ENCODE measurements at places on chromosomes 16 and 17.

DNA sequence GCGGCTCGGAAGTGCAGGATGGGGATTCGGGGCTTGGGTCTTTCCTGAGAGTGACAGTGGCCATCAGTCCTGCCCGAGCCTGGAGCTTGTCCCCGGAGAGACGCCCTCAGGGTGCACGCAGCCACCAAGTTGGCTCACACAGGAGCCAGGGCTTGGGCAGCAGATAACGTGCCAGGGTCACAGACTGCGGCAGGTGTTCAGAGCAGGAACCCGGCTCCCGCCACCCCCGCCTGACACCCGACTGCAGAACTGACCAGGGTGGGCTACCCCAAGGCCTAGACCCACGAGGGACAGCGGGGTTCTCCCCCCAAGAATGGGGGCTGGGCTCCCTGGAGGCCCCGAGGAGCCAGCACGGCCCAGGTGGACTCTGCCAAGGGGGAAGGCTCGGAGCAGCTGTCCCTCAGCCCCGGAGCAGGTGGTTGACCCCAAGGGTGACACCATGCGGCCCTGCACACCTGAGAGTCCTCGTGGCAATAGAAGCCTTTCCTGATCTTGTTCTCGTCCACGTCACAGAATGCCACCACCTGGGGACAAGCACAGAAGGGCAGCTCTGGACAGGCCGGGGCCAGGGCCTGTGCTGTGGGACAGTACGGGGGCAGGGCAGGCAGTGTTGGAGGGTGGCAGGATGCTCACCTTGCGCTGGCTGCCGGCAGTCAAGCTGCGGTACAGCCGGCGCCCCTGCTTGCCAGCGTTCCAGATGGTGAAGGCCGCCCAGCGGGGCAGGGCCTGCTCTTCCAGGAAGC lies 117.1 kb upstream of the ZNF750 start:
- DNase-seq, result no peak

- no peak for DNase-seq
Observed at GRCh38 chr17:18035704-18036103, 3.3 kb downstream of the ATPAF2 start.

- no peak for DNase-seq
Observed at GRCh38 chr17:13939222-13939621, 130.1 kb upstream of the COX10 start.

DNA sequence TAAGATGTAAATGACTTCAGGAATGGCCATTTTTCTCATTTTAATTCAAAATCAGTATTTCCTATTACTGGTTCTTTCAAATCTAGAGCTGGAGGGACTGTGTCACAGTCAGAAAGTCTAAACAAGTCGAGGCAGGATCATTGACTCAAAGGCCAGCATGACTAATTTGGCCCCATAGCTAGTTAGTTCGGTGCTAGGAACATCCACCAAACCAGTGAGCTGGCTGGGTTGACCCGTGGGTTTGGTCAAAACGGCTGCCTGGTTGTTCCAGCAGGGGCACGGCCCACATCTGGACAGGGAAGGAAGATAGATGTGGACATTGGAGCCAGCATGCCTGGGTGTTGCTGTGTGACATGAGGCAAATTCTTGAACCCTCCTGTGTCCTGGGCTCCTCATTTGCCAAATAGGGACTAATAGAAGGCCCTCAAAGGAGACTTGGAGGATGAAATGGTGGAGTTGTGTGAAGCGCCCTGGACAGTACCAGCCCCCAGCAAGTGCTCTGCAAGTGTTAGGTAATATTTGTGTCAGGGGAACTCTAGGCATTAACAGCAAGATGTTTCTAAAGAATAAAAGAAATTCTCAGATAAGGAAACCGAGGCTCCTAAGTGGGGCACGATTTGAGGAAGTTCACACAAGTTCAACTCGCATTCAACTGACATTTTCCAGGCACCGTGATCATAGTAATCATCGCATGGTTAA lies 46.2 kb downstream of the MEOX1 start:
- no peak for DNase-seq

DNA sequence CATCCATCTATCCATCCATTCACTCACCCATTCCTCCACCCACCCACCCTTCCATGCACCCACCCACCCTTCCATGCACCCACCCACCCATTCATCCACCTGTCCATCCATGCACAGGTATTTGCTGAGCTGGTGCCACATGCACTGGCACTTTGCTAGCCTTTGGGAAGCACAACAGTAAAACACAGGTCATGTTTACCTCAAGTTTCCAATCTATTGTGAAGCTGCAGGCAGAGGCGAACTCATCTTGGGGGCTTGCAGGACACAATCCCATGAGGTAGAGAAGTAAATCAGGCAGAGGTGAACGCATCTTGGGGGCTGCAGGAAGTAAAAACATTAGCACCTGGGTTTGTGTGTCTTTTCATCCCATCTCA lies 35.6 kb upstream of the CBFA2T3 start:
- no peak for DNase-seq

GRCh38 chr17:2800367-2800766 lies 4.1 kb downstream of the RAP1GAP2 start:
- DNase-seq, result no peak

DNA sequence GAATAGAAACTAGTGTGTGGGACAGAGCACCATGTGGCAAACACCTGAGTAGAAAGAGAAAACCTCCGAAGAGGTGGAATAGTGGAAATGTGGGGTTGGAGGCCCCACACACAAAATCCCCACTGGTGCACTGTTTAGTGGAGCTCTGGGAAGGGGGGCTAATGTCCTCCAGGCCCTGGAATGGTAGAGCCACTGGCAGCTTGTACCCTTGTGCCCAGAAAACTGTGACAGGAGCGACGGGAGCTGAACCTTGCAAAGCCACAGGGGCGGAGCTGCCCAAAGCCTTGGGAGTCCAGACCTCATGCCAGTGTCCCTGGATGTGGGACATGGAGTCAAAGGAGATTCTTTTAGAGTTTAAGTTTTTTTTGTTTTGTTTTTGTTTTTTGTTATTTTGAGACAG lies 50.6 kb downstream of the RNF112 start:
- DNase-seq, result no peak

DNA sequence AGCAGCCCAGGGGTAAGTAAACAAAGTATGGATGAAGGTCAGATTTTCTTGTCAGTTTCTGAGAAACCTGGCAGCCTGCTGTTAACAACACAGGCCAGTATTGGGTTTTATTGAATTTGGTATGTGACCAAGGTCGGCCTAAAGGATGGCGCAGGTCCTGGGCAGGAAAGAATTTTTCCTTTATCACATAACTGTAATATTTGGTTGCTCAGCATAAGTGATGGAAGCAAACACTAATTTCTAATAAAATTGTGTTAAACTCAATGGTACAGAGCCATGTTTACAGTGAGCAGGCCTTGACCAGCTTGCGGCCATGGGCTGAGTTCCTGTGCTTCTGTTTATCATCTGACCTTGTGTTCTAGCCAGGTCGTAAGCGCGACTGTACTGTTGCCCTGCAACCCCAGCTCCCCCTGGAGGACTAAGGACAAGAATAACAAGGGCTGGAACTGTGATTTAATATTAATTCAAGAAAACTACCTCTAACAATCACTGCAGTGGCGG lies 10.5 kb downstream of the POLDIP2 start:
- DNase-seq, result no peak

GRCh38 chr16:27273670-27274423 lies 5.3 kb upstream of the NSMCE1 start:
- DNase-seq, result no peak

DNA sequence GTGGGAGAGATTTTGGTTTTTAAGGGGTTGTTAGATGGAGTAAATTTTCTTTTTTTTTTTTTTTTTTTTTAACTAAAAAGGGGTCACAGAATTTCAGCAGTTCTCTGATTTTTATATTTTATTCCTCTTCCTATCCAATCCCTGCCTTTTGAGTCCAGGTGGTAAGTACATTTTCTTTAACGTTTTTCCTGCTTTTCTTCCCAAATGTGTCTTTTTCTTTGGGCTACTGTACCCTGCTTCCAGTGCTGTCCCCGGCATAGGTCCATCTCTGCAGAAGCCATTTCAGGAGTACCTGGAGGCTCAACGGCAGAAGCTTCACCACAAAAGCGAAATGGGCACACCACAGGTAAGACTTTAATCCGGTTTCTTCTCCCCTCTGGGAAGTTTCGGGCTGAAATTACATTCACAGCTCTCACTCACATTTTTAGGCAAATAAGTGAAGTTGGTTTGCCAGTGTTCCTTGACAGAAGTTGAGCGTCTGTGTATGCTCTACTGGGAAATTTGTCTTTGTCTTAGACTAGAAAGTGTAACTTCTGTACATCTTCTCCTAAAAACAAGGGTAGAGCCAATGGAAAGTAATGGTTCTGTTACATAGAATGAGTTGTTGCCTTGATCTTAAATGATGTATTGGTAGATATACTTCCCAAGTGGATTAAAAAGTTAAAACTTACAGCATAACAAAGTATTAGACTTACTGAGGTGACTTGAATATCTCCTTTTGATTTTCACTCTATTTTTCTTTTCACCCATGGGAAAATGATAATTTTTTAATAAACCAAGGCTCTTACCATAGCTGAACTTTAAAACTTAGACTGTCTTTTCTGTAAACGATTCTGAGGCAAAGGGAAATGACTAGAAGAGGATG lies 54.5 kb downstream of the TUBD1 start:
- DNase-seq, result no peak

DNA sequence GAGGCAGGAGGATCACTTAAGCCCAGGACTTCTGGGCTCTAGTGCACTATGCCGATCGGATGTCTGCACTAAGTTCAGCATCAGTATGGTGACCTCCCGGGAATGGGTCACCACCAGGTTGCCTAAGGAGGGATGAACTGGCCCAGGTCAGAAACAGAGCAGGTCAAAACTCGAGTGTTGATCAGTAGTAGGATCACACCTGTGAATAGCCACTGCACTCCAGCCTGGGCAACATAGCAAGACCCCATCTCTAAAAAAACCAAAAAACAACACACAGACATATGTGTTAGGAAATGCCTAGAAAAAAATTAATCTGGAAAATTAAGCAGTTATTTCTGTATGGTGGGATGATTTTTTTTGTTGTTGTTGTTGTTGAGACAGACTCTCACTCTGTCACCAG lies 127.0 kb downstream of the RAB11FIP4 start:
- no peak for DNase-seq

- no peak for DNase-seq
Observed at GRCh38 chr17:49979748-49980479, 10.9 kb downstream of the DLX4 start.

GRCh38 chr17:66422186-66422585 lies 119.8 kb downstream of the PRKCA start:
- DNase-seq, result no peak

- DNase-seq, result no peak
Observed at GRCh38 chr17:79213305-79213704, 138.7 kb downstream of the ENGASE start.

DNA sequence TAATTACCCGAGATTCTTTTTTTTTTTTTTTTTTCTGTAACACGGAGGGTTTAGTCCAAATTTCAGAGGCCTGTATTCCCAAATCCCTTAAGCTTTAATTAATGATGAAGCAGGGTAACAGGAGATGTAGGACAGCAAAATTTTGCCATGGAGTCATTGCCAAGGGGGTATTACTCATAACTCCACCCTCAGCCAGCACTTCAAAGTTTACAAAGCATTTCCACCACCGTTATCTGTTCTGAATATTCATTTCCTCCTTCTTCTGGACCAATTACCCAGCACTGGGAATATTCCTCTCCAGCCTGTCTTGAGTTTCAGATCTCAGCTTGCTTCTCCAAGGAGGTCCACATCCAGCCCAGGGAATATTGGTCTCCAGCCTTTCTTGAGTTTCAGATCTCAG lies 747.5 kb upstream of the EEF2KMT start:
- DNase-seq, result no peak

- no peak for DNase-seq
Observed at GRCh38 chr17:76382351-76382802, 2.0 kb upstream of the SPHK1 start.

DNA sequence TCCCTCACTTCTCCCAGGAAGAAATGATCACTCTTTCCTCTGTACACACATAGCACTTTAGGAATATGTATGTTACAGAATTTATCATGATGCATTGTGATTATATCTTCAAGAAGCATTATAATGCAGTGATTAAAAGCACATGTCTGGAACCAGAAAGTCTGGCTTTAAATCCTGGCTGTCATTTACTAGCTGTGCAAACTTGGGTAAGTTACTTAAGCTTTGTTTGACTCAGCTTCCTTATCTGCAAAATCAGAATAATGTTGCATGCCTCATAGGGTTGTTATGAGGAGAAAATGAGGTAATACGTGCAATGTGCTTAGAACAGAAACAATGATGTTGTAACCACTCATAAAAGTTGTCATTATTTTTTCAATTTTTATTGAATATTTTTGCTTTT lies 156.3 kb upstream of the ZKSCAN2 start:
- DNase-seq, result no peak
